ENCODE measurements at places on chromosomes 4 and X.

GRCh38 chr4:34891892-34892291 is 1352.4 kb downstream of the ARAP2 start:
- no peak for DNase-seq

GRCh38 chrX:138756234-138756633 is 44.7 kb upstream of the FGF13 start:
- DNase-seq, result no peak

DNA sequence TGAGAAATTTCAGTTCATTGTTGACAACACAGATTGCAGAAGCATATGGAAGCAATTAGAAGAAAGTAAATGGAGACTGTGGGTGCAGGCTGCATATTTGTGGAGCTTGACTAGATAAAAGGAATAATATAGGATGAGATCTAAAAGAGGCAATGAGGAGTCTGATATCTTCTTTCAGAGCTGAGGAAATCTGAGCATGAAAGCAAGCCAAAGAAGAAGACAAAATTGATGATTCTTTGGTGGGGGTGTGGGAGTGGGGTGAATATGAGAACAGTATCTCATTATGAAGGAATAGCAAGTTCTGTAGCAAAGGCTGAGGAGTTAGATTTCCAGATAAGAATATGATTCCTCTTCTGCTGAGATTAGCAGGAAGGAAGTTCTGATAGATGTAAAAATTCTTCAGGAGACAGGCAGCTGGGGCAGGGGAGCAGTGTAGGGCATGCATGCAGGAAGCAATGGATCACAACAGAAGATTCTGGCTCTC is 6.1 kb upstream of the PDHA2 start:
- no peak for DNase-seq

- DNase-seq, result peak; percentile 5
Observed at GRCh38 chr4:169272265-169272886, 1.6 kb upstream of the SH3RF1 start.

DNA sequence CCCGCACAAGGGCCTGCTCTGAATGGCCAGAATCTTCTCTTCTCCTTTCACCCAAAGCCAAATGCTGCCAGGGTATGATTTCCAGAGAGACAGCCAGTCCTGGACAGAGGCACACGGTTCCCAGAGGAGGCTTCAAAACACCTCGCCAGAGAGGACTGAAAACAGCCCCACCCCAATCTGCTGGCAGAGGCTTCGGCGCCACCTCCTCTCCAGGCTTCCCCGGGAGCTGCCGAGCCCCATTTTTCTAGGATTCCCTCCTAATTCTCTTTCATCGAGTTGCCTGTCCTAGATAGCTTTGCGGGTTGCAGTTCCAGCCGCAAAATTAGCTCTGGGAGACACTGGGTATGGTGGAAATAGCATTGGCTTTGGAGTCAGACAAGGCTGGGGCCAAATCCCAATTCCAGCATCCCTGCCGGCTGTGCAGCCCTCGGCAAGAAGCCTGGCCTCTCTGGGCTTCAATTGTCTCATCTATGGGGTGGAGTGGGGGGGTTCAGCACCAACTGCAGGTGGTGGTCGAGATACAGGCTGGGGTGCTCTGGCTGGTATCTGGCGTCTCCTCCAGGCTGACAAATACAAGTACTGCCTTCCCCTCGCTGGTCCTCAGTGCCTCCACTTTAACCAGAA is 22.6 kb downstream of the PPP2R2C start:
- DNase-seq, result no peak

GRCh38 chr4:7003879-7004240 is 39.3 kb upstream of the TADA2B start:
- no peak for DNase-seq

All from NAMALWA (cell line).